ENCODE measurements at places on chromosomes 11 and 22.

DNA sequence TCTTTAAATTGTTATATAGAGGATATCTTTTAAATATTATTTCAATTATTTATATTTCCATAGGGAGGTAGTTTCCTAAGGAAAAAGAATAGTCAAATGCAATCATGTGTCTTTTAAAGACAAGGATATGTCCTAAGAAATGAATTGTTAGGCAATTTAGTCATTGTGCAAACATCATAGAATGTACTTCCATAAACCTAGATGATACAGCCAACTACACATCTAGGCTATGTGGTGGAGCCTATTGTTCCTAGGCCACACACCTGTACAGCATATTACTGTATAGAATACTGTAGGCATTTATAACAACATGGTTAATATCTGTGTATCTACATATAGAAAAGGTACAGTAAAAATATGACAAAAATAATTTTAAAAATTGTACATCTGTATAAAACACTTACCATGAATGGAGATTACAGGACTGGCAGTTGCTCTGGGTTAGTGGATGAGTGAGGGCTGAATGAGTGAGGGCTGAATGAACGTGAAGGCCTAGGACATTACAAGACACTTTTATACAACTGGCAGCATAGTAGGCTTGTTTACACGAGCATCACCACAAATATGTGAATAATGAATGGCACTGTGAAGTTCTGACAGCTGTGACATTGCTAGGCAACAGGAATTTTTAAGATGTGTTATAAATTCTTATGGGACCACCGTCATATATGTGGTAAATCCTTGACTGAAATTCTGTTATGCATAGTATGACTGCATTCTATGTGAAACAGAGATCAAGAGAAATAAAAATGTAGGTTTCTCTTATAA lies 1879.0 kb upstream of the RAG2 start:
- DNase-seq, result no peak

DNA sequence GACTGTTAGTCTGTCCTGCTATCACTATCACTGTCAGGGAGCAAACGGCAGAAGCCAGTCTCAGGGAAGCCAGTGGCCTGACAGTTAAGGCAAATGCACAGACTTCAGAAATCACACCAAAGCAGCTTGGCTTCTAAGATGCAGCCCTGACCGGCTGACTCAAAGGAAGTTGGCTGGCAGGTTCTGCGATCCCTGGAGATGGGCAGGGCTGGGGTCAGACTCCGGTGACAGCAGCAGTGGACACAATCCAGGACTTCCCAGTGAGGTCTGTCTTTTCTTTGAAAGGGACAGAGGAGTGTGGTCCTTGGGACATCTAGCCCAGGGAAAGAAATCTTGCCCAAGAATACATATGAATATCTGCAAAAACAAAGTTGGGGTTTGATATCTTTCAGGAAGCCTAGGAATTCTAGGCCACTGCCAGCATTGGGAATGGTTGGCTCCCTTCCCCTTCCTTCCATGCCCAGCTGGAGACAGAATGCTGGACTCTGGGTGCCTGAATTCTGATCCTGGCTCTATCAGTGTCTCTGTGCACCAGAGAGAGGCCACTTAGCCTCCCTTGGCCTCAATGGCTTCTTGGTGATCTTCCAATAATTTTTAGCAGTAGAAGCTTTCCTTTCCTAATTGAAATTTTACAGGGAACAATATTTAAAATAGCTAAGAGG lies 108.9 kb downstream of the KIRREL3 start:
- DNase-seq, result no peak

GRCh38 chr11:60647087-60647486 lies 52.3 kb upstream of the MS4A8 start:
- DNase-seq, result no peak

DNA sequence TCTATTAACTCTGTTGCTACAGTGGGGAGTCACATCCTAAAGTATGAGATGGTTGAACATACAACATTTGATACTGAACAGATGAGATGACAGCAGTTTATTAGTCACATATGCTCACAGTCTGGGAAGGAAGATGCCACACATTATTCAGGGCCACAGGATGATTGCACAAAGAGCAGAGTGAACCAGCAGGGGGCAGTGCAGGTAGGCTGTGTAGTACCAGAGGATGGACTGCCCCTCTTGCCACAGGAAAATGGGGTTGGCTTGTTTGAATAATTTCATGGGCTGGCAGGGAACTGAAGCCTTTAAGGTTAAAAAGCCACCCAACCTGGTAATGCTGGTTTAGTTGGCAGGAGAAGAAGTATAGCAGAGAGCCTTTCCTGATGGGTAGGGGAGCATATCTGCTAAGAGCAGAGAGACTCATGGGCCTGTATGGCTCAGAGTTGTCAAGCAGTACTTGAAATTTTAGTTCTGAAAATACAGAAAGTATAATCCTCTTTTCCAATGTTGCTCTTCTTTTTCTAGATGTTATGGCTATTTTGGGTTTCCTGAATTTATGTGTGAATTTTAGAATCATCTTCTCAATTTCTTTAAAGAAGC lies 180.4 kb upstream of the B3GAT1 start:
- DNase-seq, result peak; percentile 46

DNA sequence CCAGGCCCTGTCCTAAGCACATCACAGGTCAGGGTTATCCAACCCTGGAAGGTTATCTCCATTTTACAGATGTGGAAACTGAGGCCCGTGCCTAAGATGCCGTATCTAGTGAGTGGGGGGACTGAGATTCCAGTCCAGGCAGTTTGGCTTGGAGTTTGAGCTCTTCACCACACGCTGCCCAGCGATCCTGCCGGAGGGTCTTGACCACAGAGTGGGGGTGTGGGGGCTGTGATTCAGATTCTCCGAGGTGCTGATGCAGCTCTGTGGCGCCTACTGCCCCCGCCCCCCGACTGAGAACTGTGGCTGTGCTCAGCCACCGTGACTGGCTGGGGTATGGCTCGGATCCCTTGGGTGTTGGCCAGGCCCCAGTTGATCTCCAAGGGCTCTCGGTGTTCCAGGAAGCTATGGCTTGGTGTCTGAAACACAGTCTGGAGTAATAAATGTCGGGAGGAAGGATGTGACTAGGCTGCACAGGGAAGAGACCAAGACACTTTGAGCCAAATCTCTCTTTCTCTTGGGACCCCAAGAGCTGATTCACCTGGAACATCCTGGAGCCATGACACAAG lies 60.6 kb upstream of the RASD2 start:
- DNase-seq, result no peak

- DNase-seq, result no peak
Observed at GRCh38 chr22:27966168-27967064, 47.4 kb upstream of the PITPNB start.

DNA sequence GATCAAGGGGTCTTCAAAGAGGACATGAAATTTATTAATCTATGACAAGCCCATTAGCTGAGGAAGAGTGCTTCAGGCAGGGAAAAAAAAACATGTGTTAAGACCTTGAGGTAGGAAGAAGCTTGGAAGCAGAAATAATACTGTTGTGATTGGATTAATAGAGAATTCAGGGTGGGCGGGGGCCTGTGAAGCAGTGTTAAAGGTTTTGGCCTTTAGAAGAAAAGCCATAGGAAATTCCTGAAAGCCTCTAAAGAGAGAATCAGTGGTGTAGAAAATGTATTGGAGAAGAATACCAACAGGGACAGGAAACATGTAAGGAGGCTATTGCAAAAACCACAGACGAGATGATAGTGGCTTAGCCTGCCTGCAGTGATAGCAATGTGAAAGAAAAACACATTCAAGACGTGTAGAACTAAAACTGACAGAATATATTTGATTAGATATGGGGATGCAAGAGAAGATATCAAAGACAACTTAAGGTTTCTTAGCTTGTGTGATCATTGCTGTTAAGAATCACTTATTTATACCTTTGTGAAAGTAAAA lies 404.4 kb upstream of the ANO3 start:
- DNase-seq, result no peak

- DNase-seq, result no peak
Observed at GRCh38 chr11:64141081-64141783, 24.7 kb downstream of the MACROD1 start.

GRCh38 chr22:40265783-40266182 lies 80.5 kb upstream of the ADSL start:
- DNase-seq, result peak; percentile 60

DNA sequence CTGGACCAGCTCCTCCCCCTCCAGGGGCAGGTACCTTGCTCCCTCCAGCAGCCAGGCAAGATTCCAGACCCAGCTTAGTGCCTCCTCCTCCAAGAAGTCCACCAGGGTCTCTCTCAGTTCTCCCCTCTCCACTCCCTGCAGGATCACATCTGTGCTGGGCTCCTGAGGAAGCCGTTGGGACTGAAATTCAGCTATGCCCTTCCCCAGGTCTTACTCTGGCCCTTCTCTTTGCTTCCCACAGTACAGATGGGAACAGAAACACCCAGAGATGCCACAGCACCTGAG lies 14.6 kb downstream of the WNT7B start:
- DNase-seq, result no peak

DNA sequence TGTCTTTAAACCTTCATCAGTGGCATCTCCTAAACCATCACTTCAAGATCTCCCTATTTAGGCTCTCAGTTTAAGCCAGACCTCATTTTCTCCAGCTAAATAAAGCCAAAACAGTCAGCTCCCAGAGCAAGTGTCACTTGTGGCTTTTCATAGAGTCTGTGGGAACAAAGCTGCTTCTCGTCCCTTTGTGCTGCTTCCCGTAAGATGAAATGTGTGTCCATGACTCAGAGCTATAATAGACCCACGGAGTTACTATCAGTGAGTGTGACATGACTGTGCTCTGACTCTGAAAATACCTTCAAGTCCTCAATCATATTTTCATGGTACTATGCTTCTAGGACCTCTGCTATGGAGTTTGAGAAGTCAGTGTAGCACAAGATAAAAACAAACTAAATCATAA lies 57.3 kb upstream of the SLN start:
- no peak for DNase-seq

GRCh38 chr22:22771696-22772377 lies 115.8 kb upstream of the IGLL5 start:
- DNase-seq, result no peak

DNA sequence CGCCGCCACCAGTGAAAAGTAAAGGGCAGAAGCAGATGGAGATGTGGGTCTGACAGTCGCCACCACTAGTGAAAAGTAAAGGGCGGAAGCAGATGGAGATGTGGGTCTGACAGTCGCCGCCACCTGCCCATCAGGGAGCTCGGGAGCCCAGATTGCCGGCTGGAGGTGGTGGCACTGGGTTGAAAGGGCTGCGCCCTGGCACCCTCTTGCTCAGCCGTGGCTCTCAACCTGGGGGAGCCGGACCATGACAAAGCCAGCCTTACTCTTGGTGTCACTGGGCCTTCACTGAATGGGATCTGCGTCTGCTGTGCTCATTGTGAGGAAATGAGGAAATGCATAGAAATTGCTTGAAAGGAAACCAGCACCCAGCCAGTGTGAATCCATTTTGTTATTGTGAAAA lies 36.3 kb downstream of the AP2A2 start:
- DNase-seq, result no peak

DNA sequence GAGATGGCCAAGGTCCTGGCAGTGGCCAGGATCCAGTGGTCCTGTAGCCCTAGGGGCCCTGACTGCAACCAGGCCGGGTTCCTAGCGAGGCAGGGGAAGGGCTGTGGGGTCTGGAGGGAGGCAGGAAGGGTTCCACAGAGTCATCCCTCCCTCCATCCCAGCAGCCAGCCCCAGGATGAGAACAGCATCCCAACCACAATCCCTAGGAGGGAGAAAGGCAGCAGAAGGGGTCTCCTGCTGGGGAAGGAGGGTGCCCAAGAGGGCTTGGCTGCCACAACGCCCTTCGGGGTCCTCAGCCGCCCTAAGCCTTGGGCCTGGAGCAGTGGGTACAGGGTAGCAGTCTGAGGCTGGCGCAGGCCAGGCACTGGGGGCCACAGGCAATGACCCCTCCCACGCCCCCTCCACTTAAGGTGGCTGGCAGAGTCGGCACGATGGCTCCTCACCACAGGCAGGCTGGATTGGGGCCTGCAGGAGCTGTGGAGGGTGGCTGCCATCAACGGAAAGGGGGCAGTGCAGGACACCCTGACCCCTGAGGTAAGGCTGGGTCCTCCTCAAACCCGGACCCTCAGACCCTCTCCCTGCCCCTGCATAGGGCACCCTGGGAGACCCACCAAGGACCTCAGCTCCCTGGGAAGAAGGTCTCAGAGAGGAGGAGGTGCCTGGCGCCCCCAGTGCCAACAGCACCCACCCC lies 7.2 kb downstream of the SLC22A12 start:
- DNase-seq, result no peak

DNA sequence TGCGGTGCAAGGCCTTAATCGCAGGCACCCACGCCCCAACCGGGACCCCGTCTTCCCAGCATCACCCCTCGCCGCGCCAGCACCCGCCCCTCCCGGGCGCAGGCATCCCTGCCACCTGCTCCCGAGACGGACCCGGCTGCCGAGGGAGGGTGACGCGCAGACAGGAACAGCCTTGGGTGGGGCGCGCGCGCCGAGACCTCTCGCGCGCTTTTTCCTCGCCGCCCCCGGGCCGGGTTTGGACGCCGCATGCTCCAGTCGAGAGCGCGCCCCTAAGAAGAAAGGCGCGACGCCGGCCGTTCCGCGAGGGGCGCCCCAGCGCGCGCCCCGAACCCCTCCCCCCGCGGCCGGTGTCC lies 504 bp downstream of the CFL1 start:
- DNase-seq, result no peak

DNA sequence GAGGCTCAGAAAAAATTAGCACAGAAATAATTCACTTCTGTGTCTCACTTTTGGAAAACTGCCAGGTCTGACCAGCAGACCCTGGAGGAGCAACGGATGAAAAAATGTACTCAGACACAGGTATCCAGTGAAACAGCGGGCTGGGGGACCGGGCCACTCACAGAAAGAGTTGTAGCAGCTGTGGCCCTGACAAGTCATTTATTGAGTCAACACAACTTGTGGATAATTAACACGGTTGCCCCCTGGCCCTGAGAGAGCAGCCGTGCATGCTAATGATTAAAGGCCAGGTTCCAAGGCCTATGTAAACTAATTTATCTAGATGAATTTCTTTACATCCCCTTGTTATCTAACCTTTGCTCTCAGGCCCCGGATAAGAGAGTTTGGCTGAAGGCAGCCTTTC lies 131.3 kb downstream of the AASDHPPT start:
- DNase-seq, result no peak

DNA sequence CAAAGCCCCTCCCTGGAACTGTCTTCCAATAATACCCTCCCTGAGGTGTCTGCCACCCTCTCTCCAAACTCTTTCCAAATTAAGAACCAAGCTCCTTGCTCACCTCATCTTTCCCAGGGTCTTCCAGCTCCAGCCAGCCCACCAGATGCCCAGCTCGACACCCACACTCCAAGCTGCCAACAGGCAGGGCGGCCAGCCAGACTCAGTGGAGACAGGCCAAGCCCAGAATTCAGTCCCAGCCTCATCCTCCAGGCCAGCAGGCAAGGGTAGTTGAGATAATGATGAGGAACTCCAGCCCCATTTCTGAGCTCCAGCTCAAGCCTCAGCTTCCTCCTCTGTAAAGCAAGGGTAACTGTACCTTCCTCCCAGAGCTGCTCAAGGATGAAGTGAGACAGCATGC lies 132.9 kb downstream of the CHST1 start:
- no peak for DNase-seq

- DNase-seq, result no peak
Observed at GRCh38 chr22:29473001-29473400, 7.0 kb upstream of the NEFH start.
